Ascending aorta (tissue), 2 donors: ENCODE measurements at places on chromosomes 12 and 14.

DNA sequence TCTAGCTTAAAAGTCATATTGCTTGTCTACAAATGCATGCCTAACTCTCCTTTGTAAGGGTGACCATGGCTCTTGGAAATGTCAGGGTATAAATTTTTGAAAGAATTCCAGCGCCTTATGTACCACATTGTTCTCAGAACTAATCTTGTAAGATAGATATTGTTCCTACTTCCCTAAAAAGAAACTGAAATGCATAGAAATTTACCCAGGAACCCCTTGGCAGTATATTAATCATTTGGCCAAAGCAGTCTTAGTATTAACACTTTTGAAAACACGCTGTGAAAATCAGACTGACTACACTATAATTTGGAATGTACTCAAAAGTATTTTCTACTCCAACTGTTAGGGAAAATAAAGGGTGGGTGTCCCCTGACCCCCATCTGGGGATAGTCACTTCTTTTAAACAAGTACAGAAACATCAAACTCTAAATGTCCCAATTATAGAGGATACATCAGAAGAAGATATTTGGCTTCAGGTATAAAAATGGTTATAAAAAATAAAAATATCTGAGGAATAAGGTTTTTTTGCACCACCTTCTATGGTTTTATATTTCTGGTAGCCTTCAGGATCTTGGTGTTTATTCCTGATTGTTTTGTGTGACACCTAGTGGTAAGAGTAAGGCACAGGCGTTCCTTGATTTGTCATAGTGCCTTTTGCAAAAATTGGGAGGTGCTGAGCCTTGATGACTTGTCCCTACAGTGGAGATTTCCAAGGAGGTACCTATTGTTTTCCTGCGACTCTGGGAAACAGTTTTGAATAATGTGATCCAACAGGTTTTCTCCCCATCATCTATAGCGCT is 2.2 kb upstream of the NFKBIA start:
- no peaks in the 10 kb centered on the region for H3K27me3 ChIP-seq
- peaks cover 14% of the 10 kb centered on the region for H3K4me1 ChIP-seq
- H3K4me3 ChIP-seq = no peak overlapping the region
- peaks cover 20% of the 10 kb centered on the region for H3K36me3 ChIP-seq

- H3K27ac ChIP-seq = no peak overlapping the region
- DNase-seq = no peak
- H3K27me3 ChIP-seq = no peaks in the 10 kb centered on the region
- H3K4me3 ChIP-seq = no peak overlapping the region
Observed at GRCh38 chr12:104784592-104784991, 173.5 kb downstream of the SLC41A2 start.

DNA sequence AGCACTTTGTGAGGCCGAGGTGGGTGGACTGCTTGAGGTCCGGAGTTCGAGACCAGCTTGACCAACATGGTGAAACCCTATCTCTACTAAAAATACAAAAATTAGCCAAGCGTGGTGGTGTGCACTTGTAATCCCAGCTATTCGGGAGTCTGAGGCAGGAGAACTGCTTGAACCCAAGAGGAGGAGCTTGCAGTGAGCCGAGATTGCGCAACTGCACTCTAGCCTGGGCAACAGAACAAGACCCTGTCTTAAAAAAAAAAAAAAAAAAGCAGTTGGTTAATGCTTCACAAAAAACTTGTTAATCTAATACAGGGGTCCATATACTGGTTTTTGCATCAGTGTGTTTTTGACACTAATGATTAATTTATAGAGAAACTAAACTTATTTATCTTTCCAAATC is 18.5 kb upstream of the SLC7A8 start:
- DNase-seq = no peak
- no peaks in the 10 kb centered on the region for H3K36me3 ChIP-seq
- H3K4me1 ChIP-seq = no peaks in the 10 kb centered on the region
- H3K27ac ChIP-seq = no peak overlapping the region

DNA sequence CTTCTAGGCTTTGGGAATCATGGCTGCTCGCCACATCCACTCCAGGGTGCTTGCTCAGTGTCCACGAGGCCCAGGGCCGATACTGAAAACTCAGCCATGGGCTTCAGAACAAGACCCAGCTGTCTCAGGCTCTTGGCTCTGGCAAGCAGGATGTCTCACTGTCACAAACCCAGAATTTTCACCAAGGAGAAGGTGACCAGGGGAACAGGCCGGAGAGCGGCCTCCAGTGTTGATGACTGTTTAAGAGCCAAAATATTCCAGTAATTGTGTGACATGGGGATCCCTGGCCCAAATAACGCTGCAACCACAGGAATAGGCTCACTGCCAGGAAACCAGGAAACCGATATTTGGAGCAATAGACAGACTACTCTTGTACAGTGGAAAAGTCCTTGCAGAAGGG is 9.8 kb upstream of the SERPINA5 start:
- H3K27ac ChIP-seq = peak overlapping the region; percentile 56
- no peaks in the 10 kb centered on the region for H3K36me3 ChIP-seq
- no peak for DNase-seq
- H3K4me3 ChIP-seq = no peak overlapping the region

- no peak overlapping the region for H3K27ac ChIP-seq
- H3K36me3 ChIP-seq = no peaks in the 10 kb centered on the region
- H3K27me3 ChIP-seq = no peaks in the 10 kb centered on the region
- no peak overlapping the region for H3K4me3 ChIP-seq
- H3K4me1 ChIP-seq = no peaks in the 10 kb centered on the region
- DNase-seq = no peak
Observed at GRCh38 chr12:24798335-24798734, 150.6 kb downstream of the BCAT1 start.

DNA sequence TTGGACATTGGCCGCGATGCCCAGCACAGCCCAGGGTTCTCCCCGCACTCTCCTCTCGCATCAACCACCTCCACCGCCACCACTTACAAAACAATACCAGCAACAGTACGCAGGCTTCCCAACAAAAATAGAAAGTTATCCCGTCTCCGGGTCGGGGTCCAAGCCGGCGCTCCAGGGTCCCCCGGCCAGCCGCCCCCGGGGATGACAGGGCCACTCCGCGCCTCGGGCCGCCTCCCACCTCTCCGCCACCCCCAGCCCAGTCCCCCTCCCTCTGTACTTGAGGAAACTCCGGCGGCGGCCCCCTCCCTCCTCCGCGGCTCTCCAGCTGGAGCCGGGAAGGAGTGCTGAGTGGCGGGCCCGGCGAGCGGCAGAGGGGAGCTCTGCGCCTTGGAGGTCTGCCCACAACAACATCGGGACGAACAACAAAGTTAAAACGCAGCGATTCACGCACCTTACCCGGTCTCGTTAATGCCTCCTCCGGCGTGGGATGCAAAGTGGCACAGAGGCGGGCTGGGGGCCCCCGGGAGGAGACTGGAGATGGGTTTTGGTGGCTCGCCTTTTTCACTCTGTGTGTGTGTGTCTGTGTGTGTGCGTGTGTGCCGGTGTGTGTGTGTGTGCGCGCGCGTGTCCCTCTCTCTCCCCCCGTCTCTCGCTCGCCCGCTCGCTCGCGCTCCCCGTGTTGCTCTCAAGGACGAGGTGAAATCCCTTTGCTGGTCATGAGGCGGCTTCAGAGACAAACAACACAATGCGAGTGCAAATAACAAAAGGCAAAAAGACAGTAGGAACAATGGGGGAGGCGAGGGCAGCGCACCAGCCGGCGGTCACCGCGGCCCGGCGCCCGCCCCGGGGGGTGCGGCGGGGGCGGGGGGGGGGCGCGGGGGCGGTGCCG is 386.8 kb downstream of the BCAT1 start:
- H3K4me3 ChIP-seq = peak overlapping the region; percentile 71
- no peak for DNase-seq
- no peaks in the 10 kb centered on the region for H3K36me3 ChIP-seq
- H3K4me1 ChIP-seq = peaks cover 7% of the 10 kb centered on the region

- H3K36me3 ChIP-seq = no peaks in the 10 kb centered on the region
- peak; percentile 89 for DNase-seq
- no peak overlapping the region for H3K4me3 ChIP-seq
- H3K27me3 ChIP-seq = no peaks in the 10 kb centered on the region
- H3K27ac ChIP-seq = peak overlapping the region; percentile 51
Observed at GRCh38 chr12:121128908-121129810, 3.5 kb upstream of the P2RX7 start.

- H3K4me3 ChIP-seq = no peak overlapping the region
- H3K27me3 ChIP-seq = no peaks in the 10 kb centered on the region
- DNase-seq = peak; percentile 71
- no peak overlapping the region for H3K27ac ChIP-seq
Observed at GRCh38 chr12:8078398-8078797, 3.7 kb upstream of the NECAP1 start.

DNA sequence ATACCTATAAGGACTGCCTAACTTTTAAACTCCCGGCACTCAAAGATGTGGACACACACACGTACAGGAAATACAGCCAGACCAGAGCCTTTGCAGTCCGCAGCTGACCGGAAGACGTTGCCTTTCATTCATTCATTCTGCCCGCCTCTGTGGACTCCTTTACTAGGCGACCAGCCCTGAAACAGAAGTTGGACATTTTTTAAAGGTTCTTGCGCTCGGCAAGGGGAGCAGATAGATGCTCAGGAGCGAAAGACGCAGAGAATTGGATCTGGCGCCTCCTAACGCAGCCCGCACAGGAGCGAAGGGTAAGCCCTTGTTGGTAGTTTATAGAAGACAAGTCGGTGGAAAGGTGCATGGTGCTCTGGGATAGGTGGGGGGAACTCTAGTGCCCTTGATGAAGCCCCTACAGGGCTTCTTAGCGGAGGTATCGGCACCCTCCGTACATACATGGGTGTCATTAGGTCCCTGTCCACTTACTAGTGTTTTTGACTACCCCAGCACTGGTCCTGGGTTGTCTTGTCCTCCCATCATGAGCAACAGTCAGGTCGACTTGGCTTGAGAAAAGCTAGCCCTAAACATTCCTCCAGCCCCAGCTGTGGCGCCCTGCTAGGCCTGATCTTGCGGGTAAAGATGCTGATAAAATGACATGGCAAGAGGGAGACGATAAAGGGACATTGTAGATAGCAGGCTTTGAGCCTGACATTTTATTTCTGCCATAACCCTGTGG is at the start of gene KDM2B:
TSS of gene KDM2B (minus strand) at position 65 of the 727 bp plus-strand sequence. CDS start 112 bp downstream, outside the sequence.
- peak within 1 kb of the TSS; percentile 88 for H3K27ac ChIP-seq
- H3K27me3 ChIP-seq = no peaks in the 10 kb centered on the region
- H3K36me3 ChIP-seq = no peaks in the 10 kb centered on the region
- DNase-seq = no peak
- peak within 1 kb of the TSS; percentile 92 for H3K4me3 ChIP-seq

GRCh38 chr12:96395236-96395635 is 5.0 kb downstream of the CDK17 start:
- H3K36me3 ChIP-seq = no peaks in the 10 kb centered on the region
- H3K4me3 ChIP-seq = no peak overlapping the region
- no peak for DNase-seq
- no peak overlapping the region for H3K27ac ChIP-seq
- no peaks in the 10 kb centered on the region for H3K27me3 ChIP-seq

- H3K27me3 ChIP-seq = no peaks in the 10 kb centered on the region
- no peaks in the 10 kb centered on the region for H3K4me1 ChIP-seq
- H3K4me3 ChIP-seq = no peak overlapping the region
- no peak for DNase-seq
- H3K36me3 ChIP-seq = no peaks in the 10 kb centered on the region
Observed at GRCh38 chr14:36105401-36105800, 71.1 kb downstream of the PTCSC3 start.

DNA sequence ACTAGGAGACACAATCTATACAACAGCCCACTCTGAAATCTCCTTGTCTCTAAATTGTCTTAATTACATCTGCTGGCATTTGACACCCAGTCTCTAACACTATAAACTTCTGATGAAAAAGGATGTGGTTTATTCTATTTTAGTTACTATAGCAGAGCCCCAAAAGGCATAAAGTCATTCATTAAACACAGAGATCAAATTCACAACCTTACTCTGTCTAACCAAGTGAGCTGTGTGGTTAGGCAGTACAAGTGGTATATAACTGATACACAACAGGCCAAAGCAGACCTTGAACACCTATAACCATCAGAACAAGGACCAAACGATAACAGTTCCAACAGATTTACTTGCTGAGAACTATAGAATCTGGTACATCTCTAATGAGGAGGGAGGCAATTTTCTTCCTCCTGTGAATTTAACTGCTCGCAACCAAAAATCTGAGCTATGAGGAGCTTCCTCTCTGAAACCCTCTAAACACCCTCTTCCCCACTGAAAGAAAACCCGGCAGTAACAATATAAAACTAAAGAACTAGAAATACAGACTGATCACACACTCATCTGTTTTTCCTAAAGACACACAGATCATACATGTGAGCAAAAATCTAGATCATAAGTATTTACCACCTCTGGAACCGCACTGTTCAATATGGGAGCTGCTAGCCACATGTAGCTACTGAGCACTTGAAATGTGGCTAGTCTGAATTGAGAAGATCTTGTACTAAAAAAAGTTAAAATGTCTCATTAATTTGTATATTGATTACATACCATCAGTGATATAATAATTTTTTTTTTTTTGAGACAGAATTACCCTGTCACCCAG is 17.7 kb downstream of the SPPL3 start:
- DNase-seq = no peak
- H3K4me1 ChIP-seq = no peaks in the 10 kb centered on the region
- H3K4me3 ChIP-seq = no peak overlapping the region
- H3K27ac ChIP-seq = no peak overlapping the region

DNA sequence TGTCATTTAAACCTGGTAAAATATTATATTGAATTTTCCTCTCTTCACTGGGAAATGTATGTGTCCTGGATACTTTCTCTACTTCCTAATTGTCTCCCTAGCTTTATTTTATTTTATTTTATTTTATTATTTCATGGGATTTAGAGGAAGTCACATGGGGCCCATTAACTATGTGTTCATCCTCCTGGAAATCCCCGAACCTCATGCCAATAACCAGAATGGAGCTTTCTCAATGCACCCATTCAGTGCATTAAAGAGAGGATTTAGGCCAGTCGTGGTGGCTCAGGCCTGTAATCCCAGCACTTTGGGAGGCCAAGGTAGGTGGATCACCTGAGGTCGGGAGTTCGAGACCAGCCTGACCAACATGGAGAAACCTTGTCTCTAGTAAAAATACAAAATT is 1.3 kb upstream of the RPGRIP1 start:
- H3K27ac ChIP-seq = no peak overlapping the region
- no peak for DNase-seq
- H3K36me3 ChIP-seq = no peaks in the 10 kb centered on the region
- no peaks in the 10 kb centered on the region for H3K4me1 ChIP-seq
